ENCODE measurements at places on chromosomes 12 and 14. TPM values are rescaled to one million over a fixed set of nuclear protein-coding genes. Genes with fewer than 3 reads are reported as not detected.

The MYBPC1 gene
- total RNA-seq = 24.8 TPM

The DPF3 gene
- 11.2 TPM for total RNA-seq

The SH2B3 gene
- total RNA-seq = 22.9 TPM

The B4GALNT1 gene
- total RNA-seq = 0.98 TPM

The PFKM gene
- total RNA-seq = 49.6 TPM

The PPP4R3A gene
- 74.5 TPM for total RNA-seq

The LYZ gene
- 97.8 TPM for total RNA-seq

The MGAT4C gene
- 0.09 TPM for total RNA-seq

The HELB gene
- total RNA-seq = 3.8 TPM

The PRH2 gene
- total RNA-seq = not detected

The C12orf50 gene
- not detected for total RNA-seq

The SIX1 gene
- total RNA-seq = not detected

The MYL2 gene
- not detected for total RNA-seq

The NID2 gene
- 24.9 TPM for total RNA-seq

The EAPP gene
- 59.7 TPM for total RNA-seq

The GPATCH2L gene
- 32.1 TPM for total RNA-seq

The UBE3B gene
- 47.7 TPM for total RNA-seq

The NKX2-1 gene
- not detected for total RNA-seq

The WNT1 gene
- not detected for total RNA-seq

The AQP6 gene
- not detected for total RNA-seq
